ENCODE measurements at places on chromosomes 11 and 22.
A peak's percentile ranks its signal among the peaks of the same experiment; 100 is the strongest.

- DNase-seq, result no peak
These were observed 258.9 kb downstream of the SWAP70 start for GRCh38 chr11:9922806-9923205.

DNA sequence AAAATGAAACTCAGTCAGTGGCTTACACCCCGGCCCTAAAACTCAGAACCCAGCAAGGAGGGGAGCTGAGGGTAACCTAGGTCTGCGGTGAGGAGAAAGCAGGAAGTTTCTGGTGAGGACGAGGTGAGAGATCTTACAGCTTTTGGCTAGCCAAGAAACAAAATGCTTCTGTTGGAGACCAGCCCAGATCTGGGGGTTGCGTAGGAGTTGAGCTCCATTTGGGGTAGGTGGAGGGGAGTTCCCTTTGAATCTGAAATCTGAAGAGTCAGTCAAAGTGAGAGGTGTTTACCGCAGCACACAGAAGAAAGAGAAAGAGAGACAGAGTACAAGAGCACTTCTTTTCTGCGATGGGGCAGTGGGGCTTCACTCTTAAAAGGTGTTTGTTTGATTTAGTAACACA lies 29.6 kb downstream of the EHF start:
- DNase-seq, result peak; percentile 73

DNA sequence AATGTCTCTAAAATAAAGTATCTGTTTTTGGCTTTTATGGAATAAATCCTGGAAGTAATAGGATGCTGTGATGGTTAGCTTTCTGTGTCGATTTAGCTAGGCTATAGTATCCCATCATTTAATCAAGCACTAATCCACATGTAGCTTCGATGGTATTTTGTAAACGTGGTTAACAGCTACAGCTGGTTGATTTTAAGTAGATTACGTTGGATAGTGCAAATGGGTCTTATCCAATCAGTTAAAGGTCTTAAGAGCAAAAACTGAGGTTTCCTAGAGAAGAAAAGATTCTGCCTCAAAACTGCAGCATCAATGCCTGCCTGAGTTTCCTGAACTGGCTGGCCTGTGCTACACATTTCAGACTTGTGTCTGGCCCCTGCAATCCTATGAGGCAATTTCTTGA lies 314.2 kb upstream of the SORL1-AS1 start:
- no peak for DNase-seq

- DNase-seq, result no peak
These were observed 49.4 kb upstream of the PICALM start for GRCh38 chr11:86118253-86118652.

GRCh38 chr11:952406-953385 lies 27.0 kb downstream of the AP2A2 start:
- DNase-seq, result no peak

DNA sequence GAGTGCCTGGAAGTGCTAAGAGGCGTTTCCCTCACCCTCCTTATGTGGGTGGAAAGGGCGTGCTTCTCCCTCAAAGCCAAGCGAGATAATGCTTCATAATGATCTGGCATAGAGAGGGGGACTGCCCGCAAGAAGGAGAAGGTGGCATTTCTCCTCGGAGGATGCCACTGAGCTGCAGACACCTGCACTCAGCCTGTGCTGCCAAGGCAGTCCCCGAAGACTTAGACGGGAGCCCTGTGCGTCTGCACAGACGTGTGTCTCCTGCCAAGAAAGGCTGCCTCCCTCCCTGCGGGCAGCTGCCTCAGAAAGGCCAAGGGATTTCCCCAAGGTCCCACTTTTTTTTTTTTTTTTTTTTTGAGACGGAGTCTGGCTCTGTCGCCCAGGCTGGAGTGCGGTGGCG lies 48.1 kb upstream of the SPATA19 start:
- no peak for DNase-seq

GRCh38 chr22:39177791-39178190 lies 25.3 kb upstream of the CBX7 start:
- DNase-seq, result no peak

DNA sequence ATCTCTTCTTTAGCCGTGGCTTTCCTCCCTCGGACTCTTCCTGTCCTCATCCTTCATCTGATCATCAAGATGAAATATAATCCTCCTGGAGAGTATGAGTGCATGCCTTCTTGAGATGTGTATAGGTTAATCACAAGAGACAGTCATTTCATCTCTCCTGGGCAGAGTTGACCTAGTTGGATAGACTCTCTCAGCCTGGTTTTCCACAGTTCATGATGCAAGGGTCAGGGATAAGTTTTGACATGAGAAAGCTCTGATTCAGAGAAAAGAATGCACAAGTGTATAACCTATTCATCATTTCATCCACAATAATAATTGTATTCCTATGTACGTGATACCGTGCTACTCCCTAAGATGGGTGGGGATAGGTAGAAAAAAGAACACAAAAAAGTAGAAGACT lies 33.2 kb upstream of the CCDC90B start:
- DNase-seq, result no peak

GRCh38 chr22:35674335-35674734 lies 26.1 kb downstream of the APOL6 start:
- no peak for DNase-seq

DNA sequence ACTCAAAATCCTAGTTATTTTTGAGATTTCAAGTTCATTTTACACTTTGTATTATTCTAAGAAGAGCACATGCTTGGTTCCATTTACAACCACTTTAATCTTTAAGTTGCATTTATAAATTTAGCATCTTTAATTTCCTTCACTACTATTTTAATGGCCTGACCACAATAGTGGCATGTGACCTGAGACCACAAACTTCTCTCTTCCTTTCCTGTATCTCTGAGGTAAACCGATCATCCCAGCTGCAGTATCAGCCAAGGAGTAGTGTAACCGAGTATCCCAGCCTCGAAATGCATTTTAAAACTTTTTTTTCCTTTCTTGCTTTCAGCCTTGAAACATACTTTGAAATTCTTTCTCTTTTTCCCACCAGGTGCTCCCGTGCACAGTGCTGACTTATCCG lies 28.7 kb upstream of the CBX6 start:
- DNase-seq, result no peak

DNA sequence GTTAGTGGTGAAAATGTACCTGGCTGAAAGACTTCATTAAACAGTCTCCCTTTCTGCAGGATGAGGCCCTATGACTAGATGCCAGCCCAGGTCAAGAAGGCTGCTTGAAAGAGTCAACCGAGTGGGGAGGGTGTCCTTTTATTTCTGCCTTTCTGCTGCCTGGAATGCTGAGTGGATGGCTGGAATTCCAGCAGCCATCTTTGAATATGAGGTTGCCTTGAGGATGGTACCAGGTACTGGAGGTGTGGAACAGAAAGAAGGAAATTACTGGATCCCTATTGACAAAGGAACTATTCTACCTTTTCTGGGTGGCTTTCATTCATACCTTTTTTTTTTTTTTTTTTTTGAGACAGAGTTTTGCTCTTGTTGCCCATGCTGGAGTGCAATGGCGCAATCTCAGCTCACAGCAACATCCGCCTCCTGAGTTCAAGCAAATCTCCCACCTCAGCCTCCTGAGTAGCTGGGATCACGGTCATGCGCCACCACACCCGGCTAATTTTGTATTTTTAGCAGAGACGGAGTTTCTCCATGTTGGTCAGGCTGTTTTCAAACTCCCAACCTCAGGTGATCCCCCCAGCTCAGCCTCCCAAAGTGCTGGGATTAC lies 107.3 kb downstream of the RPS6KA4 start:
- no peak for DNase-seq

DNA sequence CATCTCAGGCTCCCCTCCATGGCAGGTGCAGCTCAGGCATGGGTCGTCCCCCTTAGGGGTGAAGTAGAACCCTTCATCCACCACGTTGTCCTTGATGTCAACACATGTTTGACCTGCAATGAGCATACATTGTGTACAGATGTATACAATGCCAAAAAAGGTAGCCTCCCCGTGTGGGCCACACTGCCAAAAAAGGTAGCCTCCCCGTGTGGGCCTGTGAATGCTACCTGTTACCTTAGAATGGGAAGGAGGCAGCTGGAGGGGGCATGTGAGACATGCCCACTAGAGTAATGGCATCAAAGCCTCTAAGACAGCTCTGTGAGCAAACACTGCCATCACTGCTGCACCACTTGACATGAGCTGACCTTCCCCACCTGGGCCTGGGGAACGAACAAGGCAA lies 73.7 kb downstream of the DGCR2 start:
- DNase-seq, result no peak

DNA sequence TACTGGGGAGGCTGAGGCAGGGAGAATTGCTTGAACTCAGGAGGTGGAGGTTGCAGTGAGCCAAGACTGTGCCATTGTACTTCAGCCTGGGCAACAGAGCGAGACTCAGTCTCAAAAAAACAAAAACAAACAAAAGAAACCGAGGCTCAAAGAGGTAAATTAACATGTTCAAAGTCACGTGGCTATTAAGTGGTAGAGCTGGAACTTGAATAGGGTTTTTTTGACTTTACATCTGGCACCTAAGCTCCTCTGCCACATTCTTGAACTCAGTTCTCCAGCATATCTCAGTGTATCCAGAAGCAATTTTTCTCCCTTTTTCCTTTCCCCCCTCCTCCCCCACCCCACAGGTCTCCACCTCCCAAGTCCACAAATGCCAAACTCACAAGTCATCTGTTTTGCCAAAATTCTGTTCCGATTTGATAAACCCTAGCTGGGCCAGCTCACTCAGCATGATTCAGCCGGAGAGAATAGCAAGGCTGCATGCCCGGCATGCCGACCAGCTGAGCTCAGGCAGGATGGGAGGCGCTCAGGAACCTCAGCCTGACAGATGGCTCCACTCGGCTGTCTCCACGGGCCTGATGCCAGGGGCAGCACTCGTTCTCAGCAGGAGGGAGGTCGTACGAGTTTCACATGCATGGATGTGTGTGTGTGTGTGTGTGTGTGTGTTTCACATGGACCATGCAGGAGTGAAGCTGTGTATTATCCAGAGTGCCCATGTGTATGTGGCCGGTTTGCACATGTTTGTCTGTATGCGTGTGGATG lies 63.2 kb upstream of the RRAS2 start:
- DNase-seq, result no peak

- no peak for DNase-seq
These were observed 481.7 kb upstream of the CADM1 start for GRCh38 chr11:115985896-115986295.

DNA sequence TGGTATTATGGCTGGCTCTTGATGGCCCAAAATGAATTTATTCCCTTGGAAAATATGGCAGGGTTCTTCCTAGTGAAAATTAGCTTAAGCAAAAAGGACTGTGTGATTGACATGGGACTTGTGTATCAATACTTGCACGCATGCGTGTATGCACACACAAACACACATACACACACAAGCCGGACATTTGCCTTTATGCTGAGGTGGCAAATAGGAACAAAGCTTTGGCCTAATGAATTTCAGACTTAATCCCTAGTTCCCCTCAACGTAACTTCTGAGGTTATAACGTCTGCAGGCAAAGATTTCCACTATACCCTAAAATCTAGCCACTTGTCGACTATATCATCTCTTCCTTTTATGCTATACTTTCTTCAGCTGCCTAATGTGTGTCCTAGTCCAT lies 2.9 kb upstream of the OR52I2 start:
- DNase-seq, result no peak

DNA sequence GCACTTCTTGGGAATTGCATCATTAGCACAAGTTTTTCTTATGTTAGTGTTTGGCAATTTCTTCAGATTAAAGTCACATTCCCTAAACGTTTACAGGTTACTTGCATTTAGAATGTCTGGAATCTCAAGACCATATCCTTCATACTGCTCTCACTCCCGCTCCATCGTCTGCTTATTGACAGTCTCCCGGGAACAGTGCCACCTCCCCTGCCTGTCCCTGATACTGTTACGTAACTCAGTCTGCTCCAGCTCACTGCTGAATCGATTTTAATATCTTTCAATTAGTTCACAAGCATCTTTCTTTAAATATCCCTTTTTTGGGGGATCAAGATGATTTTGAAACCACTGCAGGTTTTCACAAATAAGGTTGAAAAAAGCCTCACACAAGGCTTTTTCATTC lies 48.2 kb downstream of the GLYATL2 start:
- DNase-seq, result no peak

- DNase-seq, result no peak
These were observed 92.3 kb upstream of the PARVA start for GRCh38 chr11:12285106-12285505.

- DNase-seq, result no peak
These were observed 260.4 kb upstream of the ARHGAP20 start for GRCh38 chr11:110972640-110973039.

GRCh38 chr11:2451916-2452315 lies 7.1 kb downstream of the KCNQ1 start:
- DNase-seq, result no peak

DNA sequence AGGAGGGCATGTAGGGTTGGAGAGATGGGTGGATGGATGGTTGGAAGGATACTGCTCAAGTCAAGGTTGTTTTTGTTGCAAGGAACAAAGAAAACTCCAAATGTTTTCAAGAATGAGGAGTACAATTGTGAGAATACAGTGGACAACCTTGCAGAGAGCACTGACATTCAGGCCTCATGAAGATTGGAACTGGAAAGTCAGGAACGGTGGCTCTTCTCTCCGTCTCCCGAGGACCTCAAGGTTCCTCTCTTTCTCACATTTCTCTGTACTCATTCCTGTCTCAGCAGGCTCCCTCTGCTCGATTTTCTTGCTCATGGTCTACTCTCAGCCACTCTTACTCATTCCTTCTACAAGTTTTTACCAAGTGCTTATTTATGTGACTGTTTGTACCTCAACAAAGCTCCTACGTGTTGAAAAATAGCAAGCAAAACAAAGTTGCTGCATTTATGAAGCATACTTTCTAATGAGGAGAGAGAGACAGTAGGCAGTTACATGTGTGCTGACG lies 97.6 kb downstream of the SWAP70 start:
- DNase-seq, result no peak

- DNase-seq, result no peak
These were observed 139.0 kb downstream of the KCNC1 start for GRCh38 chr11:17873586-17873985.

DNA sequence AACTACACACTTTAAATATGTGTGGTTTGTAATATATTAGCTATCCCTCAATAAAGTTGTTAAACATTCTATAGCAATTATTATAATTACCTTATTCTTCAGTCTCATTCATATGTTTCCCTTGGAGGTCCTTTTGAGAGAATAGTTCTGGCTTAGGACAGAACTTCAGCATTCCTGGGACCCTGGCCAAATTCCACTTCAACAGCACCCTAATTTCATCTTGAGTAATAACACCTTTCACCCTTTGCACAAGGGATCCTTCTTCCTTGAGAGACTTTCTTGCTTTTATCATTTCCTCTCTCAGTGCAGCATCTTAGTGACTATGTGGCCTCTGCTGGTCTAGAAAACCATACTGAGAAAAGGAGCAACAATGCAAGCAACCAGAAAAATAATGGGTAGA lies 255.9 kb downstream of the C11orf87 start:
- no peak for DNase-seq
